Mesothelial cell of epicardium (in vitro differentiated cells): ENCODE measurements at places on chromosomes 6 and 20. TPM values are rescaled to one million over a fixed set of nuclear protein-coding genes. Genes with fewer than 3 reads are reported as not detected.

Gene MROH8
- total RNA-seq: 4.9 to 6.4 TPM (median 6.3 TPM) in 3 replicates

Gene SYCP2
- 1.8 to 2.8 TPM (median 2.3 TPM) in 3 replicates for total RNA-seq

DNA sequence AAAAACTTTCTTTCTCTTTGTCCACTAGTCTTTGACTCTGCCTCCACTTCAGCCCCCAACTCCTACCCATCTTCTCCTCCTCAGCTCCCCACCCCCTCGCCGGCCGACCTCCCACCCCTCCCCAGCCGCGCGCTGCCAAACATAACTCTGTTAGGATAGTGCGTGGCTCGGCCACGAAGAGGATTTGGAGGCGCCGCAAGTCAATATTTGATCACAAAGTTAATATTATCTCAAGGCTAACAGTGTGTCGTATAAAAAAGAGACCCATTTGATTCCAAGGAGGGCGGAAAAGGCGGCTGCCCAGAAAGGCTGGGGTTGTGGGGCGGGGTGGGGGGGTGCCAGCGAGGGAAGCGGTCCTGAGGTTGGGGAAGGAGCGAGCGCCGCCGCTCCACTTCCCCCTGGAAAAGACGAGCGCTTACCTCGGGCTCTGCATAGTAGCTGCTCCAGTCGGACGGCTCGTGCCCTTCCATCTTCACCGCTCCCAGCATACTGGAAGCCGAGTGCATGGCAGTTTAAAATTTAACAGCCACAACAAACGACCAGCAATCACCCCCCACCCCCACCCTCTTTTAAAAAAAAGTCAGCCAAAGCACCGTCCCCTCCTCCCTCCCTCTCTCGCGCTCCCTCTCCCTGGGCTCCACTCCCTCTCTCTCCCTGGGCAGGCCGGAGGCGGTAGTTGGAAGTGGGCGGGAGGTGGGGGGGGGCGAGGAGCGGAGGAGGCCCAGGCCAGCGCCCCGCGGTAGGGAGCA, 425 bp downstream of the FOXA2 start:
- DNase-seq: no peak

DNA sequence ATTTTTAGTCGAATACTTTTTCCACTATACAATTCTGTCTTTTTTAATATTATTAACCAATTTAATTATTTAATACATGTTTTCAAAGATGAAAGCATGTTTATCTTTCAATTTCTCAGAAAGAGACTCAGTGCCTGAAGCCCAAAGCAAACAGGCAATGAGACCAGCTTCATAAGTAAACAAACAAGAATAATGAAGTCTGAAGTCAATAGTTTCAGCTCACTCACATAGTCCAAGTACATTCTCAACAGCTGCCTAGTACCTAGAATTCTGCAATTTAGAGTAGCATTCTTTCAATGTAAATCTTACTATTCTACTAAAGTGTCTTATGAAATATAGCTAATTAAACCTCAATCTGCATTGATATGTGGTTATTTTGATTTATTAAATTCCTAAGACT, 626.5 kb upstream of the NRSN1 start:
- DNase-seq: no peak

- DNase-seq: no peak
Observed at GRCh38 chr6:119162134-119162775, 83.8 kb upstream of the FAM184A start.

DNA sequence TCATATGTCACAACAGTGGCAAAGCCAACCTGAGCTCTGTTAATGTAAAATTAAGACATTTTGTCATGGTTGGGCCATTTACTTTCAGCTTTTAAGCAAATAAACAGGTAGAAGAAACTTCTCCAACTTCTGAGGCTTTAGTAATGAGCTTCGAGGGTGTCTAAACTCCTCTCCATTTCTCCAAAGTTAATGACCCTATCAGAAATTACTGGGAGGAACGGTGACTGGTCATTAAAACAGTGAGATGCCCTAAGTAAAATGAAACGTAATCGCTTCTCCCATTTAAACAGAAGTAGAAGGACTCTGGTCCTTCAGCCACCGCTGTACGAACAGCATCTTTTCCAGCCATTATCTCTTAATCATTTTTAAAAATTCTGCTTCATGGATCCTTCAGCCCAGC, 986.9 kb upstream of the MANEA start:
- no peak for DNase-seq

Gene ZBTB46
- total RNA-seq: 11.3 to 11.6 TPM (median 11.6 TPM) in 3 replicates

Gene HCRTR2
- 0.11 to 0.18 TPM in 2 of 3 replicates, not detected in the other for total RNA-seq

DNA sequence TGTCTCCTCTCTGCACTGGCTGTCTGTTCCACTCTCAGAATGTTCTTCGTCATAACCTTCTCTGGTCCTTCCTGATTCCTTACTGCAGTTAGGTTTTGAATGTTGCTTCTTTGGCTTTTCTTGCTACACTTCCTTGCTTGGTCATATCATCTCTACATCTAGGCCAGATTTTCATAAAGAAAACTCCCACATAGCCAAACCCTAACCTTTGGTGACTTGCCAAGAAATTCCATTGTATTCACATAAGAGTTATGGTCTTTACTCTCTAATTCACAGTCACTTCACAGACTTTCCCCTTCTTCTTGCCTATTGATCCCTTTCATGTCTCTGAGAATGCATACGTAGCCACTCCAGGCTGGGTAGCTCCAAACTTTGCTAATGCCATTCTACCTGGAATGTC, 41.9 kb upstream of the SIM1 start:
- DNase-seq: no peak

GRCh38 chr6:38079537-38079936, 260.0 kb downstream of the ZFAND3 start:
- DNase-seq: no peak

Gene CPNE5
- total RNA-seq: 0.51 to 1.7 TPM (median 1.2 TPM) in 3 replicates

Gene LY6G6F
- total RNA-seq: not detected in 3 replicates

GRCh38 chr20:47534405-47534804, 32.7 kb downstream of the NCOA3 start:
- no peak for DNase-seq

- no peak for DNase-seq
Observed at GRCh38 chr6:30238178-30238795, 25.1 kb upstream of the TRIM26 start.
